ENCODE measurements at places on chromosomes 2 and 18. TPM values are rescaled to one million over a fixed set of nuclear protein-coding genes. Genes with fewer than 3 reads are reported as not detected.

TNFAIP6 gene
- 19.2 TPM for polyA plus RNA-seq

ST8SIA5 gene
- 4.1 TPM for polyA plus RNA-seq

KCNK3 gene
- polyA plus RNA-seq, result 5.8 TPM

PLGLB1 gene
- polyA plus RNA-seq, result 1.8 TPM

RUFY4 gene
- polyA plus RNA-seq, result not detected

DAPL1 gene
- not detected for polyA plus RNA-seq

CABYR gene
- polyA plus RNA-seq, result 5.2 TPM

ITGB6 gene
- 24.5 TPM for polyA plus RNA-seq

RNU2-63P gene
- polyA plus RNA-seq, result not detected

NRP2 gene
- 15.0 TPM for polyA plus RNA-seq

IL1F10 gene
- polyA plus RNA-seq, result not detected

UXS1 gene
- 33.1 TPM for polyA plus RNA-seq

OTOS gene
- polyA plus RNA-seq, result not detected

ASTL gene
- polyA plus RNA-seq, result not detected

PMS1 gene
- polyA plus RNA-seq, result 39.1 TPM

POTEC gene
- 0.04 TPM for polyA plus RNA-seq

PLB1 gene
- 1.6 TPM for polyA plus RNA-seq

CLK1 gene
- 153 TPM for polyA plus RNA-seq

MC5R gene
- not detected for polyA plus RNA-seq

B3GNT7 gene
- 0.33 TPM for polyA plus RNA-seq

PRSS56 gene
- polyA plus RNA-seq, result not detected

AMER3 gene
- 0.12 TPM for polyA plus RNA-seq

SNTG2 gene
- not detected for polyA plus RNA-seq

PLA2R1 gene
- 9.2 TPM for polyA plus RNA-seq

TTL gene
- 42.0 TPM for polyA plus RNA-seq

ARHGAP15 gene
- 7.7 TPM for polyA plus RNA-seq

AGXT gene
- polyA plus RNA-seq, result not detected

SMAD4 gene
- polyA plus RNA-seq, result not detected

RAD51AP2 gene
- not detected for polyA plus RNA-seq

CXCR1 gene
- not detected for polyA plus RNA-seq

HJURP gene
- 6.2 TPM for polyA plus RNA-seq

MALL gene
- polyA plus RNA-seq, result 11.6 TPM

EPB41L5 gene
- polyA plus RNA-seq, result 15.7 TPM

All from muscle of arm (tissue), 14 donors.